ENCODE measurements at places on chromosomes 2 and 18.

DNA sequence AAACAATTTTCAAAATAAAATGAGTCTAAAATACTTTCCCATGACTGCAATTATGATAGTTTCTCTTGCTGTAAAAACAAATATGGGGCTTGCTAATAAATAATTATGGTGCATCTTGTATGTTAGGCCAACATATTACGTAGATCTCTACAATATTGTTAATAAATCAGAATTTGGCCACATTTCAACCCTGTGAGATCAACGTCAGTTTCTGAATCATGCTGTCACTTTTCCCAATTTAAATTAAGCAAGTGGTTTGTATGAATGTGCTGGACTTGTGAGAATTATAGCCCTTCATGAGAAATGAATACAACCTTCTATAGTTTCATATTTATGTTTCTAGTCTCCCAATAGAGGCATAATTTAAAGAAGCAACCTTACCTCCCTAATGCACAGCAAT, 808.9 kb downstream of the SUCLG1 start:
- no peak for DNase-seq

DNA sequence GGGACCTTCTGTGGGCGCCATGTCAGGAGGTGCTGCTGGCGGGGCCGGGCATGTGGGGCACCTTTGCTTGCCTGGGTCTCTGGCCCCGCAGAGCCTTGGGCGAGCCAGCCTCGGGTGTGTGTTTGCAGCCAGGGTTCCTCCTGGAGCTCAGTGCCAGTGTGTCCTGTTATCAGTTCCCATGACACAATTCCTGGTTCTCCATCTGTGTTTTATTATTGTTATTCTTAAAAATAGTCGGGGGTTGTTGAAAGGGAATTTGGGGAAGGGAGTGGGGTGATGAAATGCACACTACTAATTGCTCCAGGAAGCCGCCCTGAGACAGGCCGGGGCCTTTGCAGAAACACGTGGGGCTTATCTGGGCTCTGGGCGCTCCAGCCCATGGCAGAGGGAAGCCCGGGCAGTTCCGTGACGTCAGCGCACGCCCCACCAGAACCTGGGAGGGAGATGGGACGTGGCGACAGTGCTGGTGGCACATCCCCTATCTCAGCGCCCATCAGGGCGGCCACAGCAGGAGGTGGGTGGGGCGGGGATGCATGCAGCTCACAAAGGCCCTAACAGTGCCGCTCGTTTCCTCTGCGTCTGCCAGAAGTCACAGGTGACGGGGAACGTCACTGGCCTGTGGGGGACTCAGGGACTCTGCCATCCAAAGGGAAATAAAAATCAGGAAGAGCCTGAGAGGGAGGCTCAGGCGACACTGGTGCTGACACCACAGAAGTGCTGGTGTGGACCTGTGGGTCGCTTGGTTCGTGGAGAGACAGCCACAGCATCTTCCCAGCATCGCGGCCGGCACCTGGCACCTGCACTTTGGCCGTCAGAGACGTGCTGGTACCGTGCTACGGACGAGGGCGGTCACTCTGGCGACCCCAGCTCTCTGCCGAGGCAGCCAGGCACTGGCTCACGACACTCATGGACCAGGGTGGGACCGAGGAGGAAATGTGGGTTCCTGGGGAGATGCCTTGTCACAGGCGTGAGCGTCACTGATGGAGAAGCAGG, 131.0 kb downstream of the NFATC1 start:
- no peak for DNase-seq

- no peak for DNase-seq
These were observed 384.4 kb downstream of the EIPR1 start for GRCh38 chr2:2993172-2993692.

DNA sequence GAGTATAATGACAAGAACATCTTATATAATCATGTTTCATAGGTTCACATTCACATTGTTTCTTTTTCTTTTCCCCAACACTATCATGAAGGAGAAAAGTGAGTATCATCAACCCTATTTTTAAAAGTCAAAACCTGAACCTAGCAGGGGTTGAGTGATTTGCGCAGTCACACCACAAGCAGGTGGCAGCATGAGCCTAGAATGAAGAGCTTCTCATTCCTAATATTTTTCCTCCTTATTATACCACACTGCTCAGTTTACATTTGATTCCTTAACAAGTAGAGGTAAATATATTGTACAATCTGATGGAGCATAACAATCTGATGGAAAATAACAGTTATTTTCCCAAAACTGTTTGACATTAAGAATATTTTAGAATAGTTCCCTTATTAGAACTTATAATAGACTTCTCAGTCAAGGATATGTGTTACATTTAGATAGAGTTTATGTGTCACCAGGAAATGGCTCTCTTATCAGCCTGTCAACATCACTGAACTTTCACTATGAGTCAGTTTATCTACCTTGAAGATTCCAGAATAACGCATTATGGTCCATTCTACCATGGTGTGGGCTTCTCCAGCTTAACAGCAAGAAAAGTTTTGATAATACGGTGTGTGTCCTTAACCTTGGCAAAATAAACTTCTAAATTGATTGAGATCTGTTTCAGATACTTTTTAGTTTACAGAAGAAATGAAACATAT, 119.5 kb downstream of the NEB start:
- no peak for DNase-seq

GRCh38 chr18:5422626-5423025, 121.2 kb downstream of the EPB41L3 start:
- DNase-seq: no peak

DNA sequence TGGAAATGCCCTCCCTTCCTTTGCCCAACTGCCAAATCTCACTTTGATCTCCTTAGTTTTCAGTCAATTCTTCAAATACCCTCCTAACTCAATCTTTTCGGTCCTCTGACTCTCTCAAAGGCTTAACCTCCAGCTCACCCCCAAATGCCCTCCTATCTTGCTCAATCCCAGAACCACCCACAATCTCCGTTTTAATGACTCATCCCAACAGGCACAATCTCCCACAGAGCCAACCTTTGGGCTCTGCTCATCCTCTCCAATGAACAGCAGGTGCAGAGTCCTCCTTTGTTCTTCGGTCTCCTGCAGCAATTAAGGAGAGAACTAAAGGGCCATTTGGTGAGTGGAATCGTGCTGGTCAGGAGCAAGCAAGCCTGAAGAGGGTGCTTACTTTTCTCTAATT, 366.1 kb upstream of the CRIM1 start:
- DNase-seq: no peak

GRCh38 chr18:22309191-22309590, 108.5 kb downstream of the CTAGE1 start:
- DNase-seq: no peak

DNA sequence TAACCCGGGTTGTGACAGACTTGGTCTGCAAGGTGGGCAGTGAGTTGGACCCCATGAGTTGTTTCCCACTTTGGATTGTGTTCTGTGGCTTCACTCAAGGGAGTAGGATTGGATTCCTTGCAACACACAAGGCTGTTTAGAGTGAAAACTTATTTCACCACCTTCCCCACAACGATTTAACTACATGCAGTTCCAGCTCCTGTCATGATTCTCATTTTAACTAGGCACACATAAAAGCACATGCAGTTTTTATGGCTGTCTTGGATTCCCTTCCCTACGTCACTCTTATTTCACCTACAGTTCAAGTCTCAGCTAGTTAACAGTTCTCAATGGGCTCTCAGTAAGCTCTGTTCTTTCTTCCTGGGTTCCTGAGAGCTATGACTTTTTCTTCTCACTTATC, 15.9 kb downstream of the EFEMP1 start:
- DNase-seq: no peak

DNA sequence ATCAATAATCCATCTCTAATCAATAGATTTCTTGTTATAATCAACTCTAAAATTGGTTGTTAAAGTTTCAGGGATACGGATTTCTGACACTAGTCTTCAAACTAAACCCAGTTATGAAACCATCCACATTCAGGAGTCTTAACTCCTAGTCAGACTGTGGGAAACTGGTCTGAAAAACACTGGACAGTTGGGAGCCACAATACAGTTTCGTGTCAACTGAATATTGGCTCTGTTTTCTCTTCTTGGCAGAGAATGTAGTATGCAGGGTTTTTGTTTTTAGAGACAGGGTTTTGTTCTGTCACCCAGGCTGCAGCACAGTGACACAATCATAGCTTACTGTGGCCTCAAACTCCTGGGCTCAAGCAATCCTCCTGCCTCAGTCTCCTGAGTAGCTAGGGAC, 123.1 kb downstream of the RTTN start:
- DNase-seq: no peak

DNA sequence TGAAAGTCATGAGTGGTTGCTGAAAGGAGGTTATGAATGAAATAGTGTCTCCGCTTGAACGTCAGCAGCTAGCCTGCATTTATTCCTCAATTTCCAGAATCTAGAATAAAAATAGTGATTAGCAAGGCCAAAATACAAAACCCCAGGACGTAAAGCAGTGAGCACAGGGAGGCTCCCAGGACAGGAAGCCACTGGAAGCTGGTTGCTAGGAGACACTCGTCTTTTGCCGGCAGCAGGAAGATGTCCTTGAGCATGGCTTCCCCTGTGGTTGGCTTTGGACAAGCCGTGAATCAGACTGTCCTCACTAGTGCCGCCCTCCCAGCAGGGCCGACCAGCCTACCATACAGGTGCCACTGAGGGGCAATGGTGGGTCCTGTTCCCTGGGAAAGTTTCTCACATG, 374.4 kb downstream of the MTX2 start:
- no peak for DNase-seq

- DNase-seq: no peak
These were observed 14.7 kb downstream of the CUL3 start for GRCh38 chr2:224570328-224570993.

- no peak for DNase-seq
These were observed 4.5 kb upstream of the RND3 start for GRCh38 chr2:150491943-150492342.

DNA sequence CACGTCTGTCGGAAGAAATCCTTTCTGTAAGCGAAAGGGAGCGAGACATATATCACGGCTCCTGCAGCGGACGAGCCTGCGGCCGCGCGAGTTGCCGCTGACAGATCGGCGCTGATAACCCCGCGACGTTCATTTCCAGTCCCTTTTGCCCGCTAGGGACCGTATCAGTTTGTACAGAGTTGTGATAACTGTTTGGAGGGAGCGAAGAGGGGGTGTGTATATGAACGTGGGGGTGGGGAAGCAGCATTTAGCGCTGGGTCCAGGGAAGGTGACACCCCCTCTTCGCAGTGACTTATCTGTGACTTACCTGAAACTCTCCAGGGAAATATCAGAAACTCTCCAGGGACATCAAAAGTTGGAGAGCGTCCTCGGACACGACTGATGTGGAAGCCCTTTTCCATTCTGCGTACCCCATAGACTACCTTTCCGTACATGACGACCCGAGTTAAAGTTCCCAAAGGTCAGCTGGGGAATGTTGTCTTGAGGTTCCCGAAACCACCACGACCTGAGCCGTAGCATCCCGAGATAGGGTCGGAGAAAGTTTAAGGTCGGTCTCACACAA, 948 bp upstream of the GATA6 start:
- DNase-seq: no peak

DNA sequence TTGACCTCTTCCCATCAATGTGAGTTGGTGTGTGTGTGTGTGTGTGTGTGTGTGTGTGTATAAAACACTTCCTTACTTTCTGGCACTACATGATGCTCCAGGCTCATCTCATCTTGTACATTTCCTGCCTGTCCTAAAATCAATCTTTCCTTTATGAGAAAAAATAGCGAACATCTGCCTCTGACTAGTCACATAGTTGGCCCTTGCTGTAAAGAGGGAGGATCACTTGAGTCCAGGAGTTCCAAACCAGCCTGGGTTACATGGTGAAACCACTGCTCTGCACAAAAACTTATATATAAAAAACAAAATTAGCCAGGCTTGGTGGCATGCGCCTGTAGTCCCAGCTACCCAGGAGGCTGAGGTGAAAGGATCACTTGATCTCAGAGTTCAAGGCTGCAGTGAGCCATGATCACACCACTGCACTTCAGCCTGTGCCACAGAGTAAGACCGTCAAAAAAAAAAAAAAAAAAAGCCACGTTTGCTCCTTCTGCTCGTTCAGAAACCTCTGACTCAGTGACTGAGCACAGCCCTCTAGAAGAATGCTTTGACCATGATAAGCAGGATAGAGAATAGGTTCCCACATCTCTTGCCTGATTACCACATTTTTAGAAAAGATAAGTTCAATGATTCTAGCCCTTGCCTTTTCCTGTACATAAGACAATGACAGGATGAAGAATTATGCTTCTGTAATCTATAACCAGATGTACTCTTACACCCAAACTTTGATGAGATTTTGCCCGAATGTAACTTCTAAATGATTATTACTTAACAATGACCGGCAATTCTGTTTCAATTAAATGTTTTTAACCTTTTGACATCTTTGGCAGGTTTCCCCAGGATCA, 45.2 kb upstream of the ST3GAL5 start:
- DNase-seq: peak; percentile 1

DNA sequence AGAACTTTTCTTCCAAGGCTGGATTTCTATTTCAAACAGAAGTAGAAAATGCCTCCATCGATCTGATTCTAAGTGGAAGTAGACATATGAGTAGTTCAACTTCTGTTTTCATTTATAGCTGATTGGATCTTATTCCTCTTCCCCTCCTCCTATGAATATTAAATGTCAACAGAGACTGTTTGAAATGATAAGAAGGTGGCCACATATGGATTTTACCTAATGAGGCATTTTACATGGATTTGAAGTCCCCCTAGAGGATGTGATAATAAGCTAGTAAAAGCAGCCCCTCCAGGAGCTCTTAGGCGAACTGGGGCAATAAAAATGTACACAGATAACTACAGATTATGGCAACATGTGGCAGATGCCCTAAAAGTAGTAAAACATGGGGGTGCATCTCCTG, 71.0 kb downstream of the UPP2 start:
- DNase-seq: no peak

DNA sequence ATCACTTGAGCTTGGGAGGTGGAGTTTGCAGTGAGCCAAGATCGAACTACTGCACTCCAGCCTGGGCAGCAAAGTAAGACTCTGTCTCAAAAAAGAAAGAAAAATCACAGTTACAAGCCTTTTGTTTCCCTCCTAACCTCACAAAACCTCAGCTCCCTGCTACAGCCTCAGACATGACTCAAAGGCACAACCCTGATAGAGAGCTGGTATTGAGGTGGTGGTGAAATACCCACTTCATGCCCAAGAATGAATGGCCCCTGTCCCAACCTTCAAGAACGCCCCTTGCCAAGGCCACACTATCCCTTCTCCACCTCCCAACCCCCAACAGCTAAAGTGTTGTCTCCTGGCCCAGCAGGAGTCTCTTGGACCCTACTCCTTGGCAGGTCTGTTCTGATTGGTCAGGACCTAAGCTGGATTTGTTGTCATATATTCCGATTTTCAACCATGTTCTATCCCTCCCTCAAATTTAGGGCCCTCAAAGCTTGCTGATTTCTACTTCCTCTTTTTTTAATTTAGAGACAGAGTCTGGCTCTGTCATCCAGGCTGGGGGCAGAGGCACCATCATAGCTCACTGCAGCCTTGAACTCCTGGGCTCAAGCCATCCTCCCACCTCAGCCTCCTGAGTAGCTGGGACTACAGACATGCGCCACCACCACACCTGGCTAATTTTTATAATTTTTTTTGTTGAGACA, 61.9 kb upstream of the BZW1 start:
- DNase-seq: no peak

GRCh38 chr2:220246386-220246785, 619.0 kb downstream of the SLC4A3 start:
- no peak for DNase-seq
